ENCODE measurements at places on chromosomes 13 and 19.

DNA sequence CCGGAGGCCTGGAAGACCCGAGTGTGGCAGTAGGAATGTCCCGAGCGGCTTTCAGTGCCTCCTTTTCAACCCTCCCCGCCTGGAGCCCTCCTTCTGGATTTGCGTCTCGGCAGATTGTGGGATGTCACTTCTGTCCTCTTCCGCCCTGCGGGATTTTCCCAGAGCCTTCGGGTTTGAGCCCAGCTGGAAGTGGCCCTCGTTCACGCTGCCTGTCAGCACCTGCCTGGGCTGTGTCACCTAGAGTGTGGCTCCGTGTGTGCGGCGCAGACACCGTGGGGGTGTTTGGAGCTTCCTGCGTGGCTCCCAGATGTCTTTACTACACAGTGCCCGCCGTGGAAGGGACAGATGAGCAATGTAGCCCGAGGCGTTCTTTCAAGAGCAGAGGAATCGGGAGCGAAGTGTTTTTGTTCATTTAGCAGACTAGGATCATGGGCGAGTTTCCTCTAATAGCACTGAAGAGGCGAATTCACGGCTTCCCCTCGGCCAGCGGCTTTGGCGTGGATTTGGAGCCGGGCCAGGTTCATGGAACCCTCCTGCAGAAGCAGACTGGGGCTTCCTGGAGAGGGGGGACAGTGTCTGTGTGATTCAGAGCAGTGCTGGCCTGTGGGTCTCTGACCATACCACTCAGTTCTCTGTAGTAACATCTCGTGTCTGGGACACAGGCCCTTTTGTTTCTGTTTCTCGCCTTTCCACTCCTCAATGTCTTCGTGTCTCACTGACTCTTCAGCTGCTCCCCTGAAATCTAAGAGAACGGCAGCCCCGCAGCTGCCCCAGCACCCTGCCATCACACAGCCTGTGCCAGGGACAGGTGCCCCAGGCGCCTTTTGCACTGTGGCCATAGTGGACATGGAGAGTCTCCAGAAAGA lies 68.0 kb downstream of the KDM4B start:
- DNase-seq: no peak

DNA sequence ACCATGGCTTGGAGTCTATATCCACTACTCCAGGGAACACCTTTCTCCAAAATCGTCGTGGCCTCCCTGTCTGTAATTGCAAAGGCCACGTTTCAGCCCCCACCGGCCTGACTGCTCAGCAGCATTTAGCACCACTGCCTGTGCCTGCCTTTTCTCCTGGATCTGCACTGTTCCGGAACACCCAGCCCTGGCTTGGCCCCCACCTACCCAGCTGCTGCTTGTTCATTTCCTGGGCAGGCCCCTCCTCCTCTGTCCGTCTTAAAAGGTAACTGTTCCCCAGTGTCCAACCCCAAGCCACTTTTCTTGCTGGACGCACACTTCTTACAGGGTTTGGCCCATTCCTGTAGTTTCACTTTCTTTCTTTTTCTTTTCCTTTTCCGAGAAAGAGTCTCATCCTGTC lies 8.5 kb upstream of the SYT5 start:
- DNase-seq: no peak

GRCh38 chr13:110808138-110808537 lies 94.6 kb downstream of the ING1 start:
- no peak for DNase-seq

GRCh38 chr19:30168760-30169159 lies 203.4 kb upstream of the ZNF536 start:
- DNase-seq: no peak
